ENCODE measurements at places on chromosomes 3 and 15.

DNA sequence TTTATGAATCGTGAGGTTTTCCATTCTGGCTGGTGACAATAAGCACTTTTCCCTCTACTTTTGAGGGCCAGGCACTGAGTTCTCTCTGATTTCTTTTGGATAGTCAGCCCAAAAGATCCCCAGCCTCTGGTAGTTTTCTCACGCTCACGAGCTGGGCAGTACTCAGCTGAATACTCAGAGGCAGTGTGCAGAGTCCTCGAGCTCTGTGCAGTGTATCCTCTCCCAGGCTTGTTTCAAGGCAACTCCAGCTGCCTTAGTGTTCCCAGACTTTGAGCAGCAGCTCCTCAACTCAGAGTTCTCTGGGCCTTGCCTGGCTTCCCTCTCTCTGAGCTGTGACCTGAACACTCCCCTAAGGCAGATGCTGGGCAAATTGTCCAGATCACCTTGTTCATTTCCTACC is 59.1 kb upstream of the IQSEC1 start:
- no peak for DNase-seq

- no peak for DNase-seq
These were observed 91.0 kb downstream of the XXYLT1 start for GRCh38 chr3:195179776-195180489.

DNA sequence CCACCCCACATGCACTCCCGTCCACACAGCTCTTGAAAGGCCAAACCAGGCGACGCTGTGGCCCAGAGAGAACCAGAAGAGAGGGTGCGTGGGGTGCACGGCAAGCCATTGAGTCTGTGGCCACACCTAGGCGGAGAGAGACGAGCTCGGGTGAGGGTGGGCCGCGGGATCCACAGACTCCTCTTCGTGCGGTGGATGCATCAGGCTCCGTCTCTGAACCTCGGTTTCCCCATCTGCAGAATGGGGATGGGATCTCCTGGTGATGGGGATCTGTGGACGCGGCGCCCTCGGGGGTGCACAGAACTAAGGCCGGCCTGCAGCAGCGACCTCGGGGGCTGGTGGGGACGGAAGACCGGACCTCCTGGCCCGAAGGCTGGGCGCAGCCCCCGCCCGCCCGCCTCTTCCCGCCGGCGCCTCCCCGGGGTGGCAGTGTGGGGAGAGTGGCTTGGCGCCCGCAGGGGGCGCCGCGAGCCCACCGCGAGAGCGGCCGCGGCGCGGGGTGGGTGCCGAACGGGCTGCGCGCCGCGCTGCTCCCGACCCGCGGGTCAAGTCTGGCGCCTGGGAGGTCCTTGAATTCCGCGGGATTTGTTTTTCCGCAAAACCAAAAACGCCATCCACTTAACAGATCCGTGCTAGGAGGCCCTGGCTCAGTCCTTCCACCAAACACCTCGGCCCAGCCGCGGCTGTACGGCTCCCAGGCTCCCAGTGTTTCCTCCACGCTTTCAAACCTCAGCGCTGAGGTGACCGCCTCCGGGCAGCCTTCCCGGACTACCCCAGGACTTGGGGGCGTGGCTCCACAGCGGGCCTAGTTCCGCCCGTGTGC is 13.2 kb upstream of the ADPGK start:
- no peak for DNase-seq

GRCh38 chr3:174153871-174154270 is 705.3 kb upstream of the NAALADL2 start:
- no peak for DNase-seq

DNA sequence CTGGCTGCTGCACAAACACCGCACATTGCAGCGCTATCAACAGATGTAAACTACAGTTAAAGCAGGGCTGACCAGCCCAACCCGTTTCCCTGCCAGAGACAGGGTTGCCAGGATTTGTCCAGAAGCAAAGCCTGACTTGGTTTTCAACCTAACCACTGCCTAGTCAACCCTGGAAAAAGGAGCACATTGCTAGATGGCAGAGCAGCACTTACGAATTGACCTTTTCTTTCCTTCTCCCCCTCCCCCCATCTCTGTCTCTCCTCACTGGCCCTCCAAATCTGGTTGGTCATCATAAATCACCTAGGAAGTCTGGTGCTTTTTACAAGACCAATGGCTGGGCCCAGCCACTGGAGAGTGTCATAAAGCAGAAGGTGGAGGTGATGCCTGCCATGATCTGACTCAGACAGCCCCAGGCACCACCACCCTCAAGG is 51.3 kb downstream of the ABCC5 start:
- no peak for DNase-seq

GRCh38 chr15:73940061-73940981 is 14.1 kb downstream of the LOXL1 start:
- DNase-seq: no peak

- no peak for DNase-seq
These were observed 1006.6 kb upstream of the CFAP20DC start for GRCh38 chr3:60056404-60056803.

DNA sequence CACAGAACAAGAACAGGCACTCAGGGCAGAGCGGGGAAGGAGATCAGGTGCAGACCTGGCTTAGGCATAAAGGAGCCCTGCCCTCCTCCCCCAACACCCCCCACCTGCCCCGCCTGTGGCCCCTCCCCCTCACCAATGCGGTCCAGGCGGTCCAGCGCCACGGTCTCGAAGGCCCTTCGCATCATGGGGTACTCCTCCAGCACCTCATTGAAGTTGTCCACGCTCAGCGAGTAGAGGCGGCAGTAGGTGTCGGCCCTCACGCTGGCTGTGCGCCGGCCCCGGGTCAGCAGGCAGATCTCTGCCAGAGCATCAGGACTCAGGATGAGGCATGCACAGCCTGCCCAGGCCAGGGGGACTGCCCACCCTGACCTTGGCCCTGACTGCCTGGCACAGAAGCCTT is 44.8 kb downstream of the HCN4 start:
- no peak for DNase-seq

- no peak for DNase-seq
These were observed 26.6 kb upstream of the KY start for GRCh38 chr3:134677196-134677986.

- DNase-seq: no peak
These were observed 28.3 kb upstream of the NUDT16 start for GRCh38 chr3:131353016-131353877.

DNA sequence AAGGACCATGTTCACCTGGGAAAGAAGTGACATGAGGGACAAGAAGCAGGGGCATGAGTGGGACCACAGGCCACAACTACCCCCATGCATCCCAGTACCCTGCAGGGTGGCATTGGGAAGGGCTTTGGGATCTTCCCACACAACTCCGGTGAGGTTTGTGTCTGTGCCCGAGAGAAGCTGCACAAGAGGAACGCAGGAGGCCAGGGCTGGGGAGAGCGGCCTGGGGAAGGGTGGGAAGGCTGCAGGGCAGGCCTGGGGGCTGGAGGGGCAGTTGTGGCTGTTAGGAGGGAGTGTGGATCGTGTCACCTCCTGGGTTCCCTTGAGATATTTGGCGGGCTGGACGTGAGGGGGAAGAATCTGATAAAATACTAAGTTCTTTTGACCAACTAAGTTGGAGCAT is 25.3 kb upstream of the MFSD1 start:
- DNase-seq: no peak

DNA sequence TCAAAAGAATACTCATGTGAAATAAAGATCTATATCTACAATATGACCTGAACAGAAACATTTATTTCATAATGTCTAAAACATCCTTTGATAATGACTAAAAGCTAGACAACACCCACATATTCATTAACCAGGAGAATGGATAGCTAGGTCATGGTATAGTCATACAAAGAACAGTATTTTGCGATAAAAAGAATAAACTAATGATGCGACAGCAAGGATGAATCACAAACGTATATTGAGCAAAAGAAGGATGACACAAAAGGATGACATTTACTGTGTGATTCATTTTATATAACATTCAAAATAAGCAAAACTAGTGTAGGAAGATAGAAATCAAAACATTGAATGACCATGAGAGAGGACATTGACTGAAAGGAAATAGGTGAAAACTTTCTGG is 1233.1 kb downstream of the OTOL1 start:
- no peak for DNase-seq

DNA sequence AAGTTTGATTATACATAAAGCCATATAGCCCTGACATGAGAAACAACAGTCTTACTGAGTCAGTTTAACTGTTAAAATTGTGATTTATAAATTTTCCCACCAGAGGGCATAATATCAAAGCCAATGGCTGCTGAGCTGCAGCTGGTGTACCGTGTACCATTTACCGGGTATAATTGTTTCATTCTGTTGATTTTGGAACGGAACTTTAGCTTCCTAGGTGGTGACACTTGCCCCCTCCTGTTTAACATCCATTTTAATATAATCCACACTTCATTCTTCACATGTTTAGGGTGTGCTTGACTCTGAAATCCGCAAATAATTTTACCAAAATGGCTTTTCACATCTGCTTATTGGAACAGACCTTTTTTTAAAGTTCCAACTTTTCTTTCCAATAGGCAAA is 72.8 kb downstream of the SLC9A9 start:
- DNase-seq: no peak

GRCh38 chr15:37016231-37016630 is 84.1 kb downstream of the MEIS2 start:
- DNase-seq: no peak
